ENCODE measurements at places on chromosomes 6 and 20.

GRCh38 chr6:134223796-134224420, 94.0 kb downstream of the SGK1 start:
- DNase-seq: no peak

- no peak for DNase-seq
Measured at GRCh38 chr6:132929141-132929540, 114.8 kb downstream of the RPS12 start.

DNA sequence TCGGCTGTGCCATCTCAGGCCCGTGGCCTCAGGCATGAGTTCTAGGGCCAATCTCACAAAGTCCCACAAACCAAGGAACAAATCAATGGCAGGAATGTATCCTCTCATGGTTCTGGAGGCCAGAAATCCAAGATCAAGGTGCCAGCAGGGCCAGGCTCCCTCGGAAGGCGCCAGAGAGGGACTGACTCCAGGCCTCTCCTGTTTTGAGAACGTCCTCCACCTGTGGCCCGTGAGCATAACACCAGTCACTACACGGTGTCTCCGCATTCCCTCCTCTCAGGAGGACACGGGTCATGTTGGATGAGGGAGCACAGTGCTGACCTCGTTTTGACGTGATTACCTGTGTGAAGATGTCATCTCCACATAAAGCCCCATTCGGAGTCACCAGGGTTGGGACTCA, 45.0 kb upstream of the SMOC2 start:
- no peak for DNase-seq

- DNase-seq: no peak
Measured at GRCh38 chr6:109081026-109081425, 13.6 kb downstream of the SESN1 start.

Data from hematopoietic multipotent progenitor cell treated with erythropoietin and hydrocortisone succinate and interleukin-3 and kit ligand, for 15 days (in vitro differentiated cells).